ENCODE measurements at places on chromosomes 5 and 9.

- DNase-seq = no peak
Observed at GRCh38 chr9:93308676-93309075, 124.7 kb downstream of the WNK2 start.

- no peak for DNase-seq
Observed at GRCh38 chr5:154098465-154098864, 59.7 kb downstream of the MFAP3 start.

GRCh38 chr9:121388140-121388905 is 18.3 kb upstream of the STOM start:
- peak; percentile 42 for DNase-seq

- DNase-seq = no peak
Observed at GRCh38 chr5:98318386-98318785, 455.1 kb upstream of the RGMB start.

GRCh38 chr9:107935931-107936330 is 446.4 kb upstream of the KLF4 start:
- no peak for DNase-seq

GRCh38 chr9:17401858-17402257 is 177.0 kb upstream of the SH3GL2 start:
- no peak for DNase-seq

GRCh38 chr9:132646726-132647125 is 23.1 kb downstream of the DDX31 start:
- DNase-seq = peak; percentile 47

DNA sequence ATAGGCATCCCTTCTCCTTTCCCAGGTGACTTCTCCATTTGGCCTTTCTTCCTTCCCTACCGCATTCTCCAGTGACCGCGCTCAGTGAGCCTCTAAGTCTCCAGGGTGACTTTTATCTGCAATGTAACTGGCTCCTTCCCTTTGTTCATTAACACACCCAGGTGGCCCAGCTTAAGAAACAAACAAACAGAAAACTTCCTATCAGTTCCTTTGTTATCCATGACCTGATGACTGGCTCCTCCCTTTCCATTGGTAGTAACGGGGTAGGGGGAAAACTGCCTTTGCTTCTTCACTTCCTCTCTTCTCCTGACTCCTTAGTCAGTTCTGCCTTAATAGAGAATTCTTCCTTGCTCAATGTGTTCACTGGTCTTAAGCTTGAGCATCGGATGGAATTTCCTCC is 7.0 kb upstream of the SH3GL2 start:
- no peak for DNase-seq

DNA sequence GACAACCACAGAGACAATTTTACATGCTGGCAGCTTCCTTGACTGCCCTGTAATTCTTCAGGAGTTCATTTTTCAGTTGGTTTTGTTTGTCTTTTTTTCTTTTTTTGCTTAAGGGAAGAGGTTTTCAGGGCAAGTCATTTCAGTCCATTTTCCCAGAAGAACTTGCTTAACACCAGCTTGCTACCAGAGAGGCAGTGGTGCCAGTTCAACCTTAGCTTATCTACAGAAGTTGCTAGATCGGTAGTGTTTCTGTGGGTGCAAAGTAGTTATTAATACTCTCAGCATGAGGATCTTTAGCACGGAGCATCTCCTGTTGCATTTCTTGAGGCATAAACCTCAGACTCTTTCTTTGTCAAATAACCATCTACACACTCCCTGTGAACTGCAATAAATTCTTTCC is 1.1 kb downstream of the SPEF2 start:
- DNase-seq = no peak

- peak; percentile 65 for DNase-seq
Observed at GRCh38 chr9:87292449-87293191, 205.0 kb upstream of the DAPK1 start.

DNA sequence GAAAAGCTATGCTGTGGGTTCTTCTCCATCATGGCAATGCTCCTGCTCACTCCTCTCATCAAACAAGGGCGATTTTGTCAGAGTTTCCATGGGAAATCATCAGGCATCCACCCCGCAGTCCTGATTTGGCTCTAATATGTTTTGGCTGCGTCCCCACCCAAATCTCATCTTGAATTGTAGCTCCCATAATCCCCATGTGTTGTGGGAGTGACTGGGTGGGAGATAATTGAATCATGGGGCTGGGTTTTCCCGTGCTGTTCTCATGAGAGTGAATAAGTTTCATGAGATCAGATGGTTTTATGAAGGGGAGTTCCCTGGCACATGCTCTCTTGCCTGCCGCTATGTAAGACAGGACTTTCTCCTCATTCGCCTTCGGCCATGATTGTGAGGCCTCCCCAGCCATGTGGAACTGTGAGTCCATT is 163.8 kb downstream of the GADD45G start:
- no peak for DNase-seq

GRCh38 chr5:104541141-104541785 is 978.7 kb upstream of the NUDT12 start:
- DNase-seq = peak; percentile 2

- DNase-seq = no peak
Observed at GRCh38 chr9:121548666-121549065, 49.0 kb upstream of the GGTA1 start.

- no peak for DNase-seq
Observed at GRCh38 chr5:19256036-19256435, 732.0 kb downstream of the CDH18 start.

GRCh38 chr5:168460606-168461005 is 25.7 kb upstream of the RARS1 start:
- DNase-seq = no peak

- DNase-seq = no peak
Observed at GRCh38 chr9:134396825-134397224, 70.6 kb downstream of the RXRA start.

DNA sequence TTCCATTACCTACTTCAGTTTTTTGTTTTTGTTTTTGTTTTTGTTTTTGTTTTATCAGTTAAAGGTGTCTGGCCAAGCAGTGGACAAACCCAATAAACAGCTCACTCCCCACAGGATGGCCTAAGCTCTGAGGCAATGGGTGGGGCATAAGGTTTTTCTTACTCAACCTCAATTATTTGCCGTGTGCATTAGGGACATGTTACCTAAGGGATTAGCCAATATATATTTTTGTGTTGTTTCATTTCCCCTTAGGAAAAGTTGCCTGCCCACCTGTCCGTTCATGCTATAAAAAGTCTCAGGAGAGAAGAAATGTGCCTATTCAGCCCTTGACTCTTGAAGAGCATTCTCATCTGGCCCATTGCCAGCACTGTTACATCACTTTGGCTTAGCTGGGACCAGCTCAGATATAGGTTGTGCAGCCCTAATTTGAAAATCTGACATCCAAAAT is 7.3 kb downstream of the SH3RF2 start:
- peak; percentile 55 for DNase-seq

DNA sequence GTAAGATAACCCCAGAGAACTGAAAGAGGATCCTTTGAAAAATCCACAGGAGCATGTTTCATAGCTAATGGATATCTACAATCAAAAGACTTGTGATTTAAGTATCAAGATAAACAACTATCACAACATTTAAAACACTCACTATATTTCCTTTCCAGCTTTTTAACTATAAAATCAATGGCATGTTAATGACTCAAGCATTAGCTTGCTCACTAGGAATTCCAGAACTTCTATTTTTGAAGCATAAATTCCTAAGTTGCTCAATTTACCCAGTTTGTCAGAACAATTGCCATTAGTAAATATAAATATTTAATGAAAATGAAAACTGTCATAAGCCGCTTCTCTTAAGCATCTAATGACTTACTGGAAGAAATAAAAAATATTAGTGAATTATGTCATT is 355.3 kb downstream of the PRELID2 start:
- no peak for DNase-seq

- no peak for DNase-seq
Observed at GRCh38 chr9:106769331-106769730, 93.6 kb upstream of the ZNF462 start.

DNA sequence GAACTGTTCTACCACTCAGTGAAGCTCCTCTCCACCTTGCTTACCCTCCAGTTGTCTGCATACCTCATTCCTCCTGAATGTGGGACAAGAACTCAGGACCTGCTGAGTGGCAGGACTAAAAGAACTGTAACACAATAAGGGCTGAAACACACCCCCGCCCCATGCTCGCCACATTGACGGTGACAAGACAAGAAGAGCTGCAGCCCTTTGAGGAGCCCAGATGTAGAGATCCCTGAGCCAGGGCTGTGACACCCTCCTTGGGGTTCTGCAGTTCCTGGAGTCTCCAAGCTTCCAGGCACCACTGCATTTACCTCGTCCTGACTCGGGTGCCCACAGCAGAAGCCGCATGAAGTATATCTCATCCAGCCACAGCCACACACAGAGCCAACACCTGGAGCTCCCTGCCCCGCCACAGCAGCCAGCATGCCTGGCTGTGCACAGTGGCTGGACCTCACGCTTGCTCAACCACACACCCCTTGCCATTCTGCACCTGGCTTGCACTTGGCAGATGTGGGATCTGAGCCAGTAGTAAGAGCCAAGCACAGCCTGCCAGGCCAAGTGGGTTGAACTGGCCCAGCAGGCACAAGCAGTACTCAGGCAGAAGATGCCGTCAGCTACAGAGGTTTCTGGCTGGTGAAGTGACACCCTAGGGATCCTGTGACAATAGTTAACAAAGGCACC is 166.1 kb downstream of the RNF180 start:
- no peak for DNase-seq

Measured in fibroblast of lung (primary cell).